ENCODE measurements at places on chromosomes 11 and 22.

GRCh38 chr11:47928426-47928825 is 51.9 kb upstream of the PTPRJ start:
- DNase-seq, result no peak
- peaks cover 9% of the 10 kb centered on the region for H3K4me1 ChIP-seq
- H3K27ac ChIP-seq, result no peak overlapping the region
- H3K36me3 ChIP-seq, result no peaks in the 10 kb centered on the region
- H3K4me3 ChIP-seq, result no peak overlapping the region

DNA sequence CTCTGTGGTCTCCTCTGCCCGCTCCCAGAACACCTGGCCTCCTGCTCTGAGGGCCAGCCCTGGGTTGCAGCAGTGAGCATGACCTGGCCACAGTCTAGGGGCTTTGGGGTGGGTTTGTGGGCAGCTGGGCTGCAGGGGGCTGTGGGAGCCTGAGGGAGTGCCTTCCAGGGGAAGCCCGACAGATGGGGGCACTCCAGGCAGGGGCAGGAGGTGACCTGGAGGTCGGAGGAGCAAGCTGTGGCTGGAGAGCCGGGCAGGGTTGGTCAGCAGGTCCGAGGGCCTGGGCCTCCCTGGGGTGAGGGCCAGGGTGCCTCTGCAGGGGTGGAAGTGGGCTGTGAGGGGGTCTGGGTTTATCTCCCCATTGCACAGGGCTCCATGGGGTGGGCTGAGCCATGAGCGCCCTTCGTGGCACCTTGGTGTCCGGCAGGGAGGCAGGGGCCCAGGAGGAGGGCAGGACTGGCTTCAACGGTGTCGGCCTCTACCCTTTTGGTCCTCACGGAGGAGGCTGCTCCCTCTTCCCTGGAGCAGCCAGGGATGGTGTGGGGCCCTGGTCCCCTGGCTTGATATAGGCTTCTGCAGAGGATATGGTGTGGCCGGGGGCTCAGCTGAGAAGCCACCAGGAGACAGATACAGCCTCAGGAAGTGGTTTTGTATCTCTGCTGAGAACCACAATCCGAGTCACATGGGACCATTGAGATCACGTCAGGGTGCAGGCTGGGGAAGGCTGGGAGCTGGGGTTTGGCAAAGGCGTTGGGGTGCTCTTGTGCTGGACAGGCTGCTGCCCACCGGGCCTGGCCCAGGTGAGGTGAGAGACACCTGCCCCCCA is 22.3 kb downstream of the KCNQ1 start:
- H3K27ac ChIP-seq, result no peak overlapping the region
- no peaks in the 10 kb centered on the region for H3K4me1 ChIP-seq
- H3K4me3 ChIP-seq, result no peak overlapping the region
- H3K27me3 ChIP-seq, result peaks cover 36% of the 10 kb centered on the region
- H3K36me3 ChIP-seq, result no peaks in the 10 kb centered on the region

- peaks cover 31% of the 10 kb centered on the region for H3K4me1 ChIP-seq
- H3K4me3 ChIP-seq, result peak overlapping the region; percentile 96
- H3K36me3 ChIP-seq, result peaks cover 5% of the 10 kb centered on the region
- H3K27me3 ChIP-seq, result no peaks in the 10 kb centered on the region
- no peak for DNase-seq
Observed at GRCh38 chr22:20509344-20510047, 2.1 kb downstream of the MED15 start.

- no peak for DNase-seq
- H3K4me3 ChIP-seq, result no peak overlapping the region
- H3K27ac ChIP-seq, result no peak overlapping the region
- peaks cover 1% of the 10 kb centered on the region for H3K36me3 ChIP-seq
Observed at GRCh38 chr11:119172513-119172912, 4.0 kb downstream of the NLRX1 start.

DNA sequence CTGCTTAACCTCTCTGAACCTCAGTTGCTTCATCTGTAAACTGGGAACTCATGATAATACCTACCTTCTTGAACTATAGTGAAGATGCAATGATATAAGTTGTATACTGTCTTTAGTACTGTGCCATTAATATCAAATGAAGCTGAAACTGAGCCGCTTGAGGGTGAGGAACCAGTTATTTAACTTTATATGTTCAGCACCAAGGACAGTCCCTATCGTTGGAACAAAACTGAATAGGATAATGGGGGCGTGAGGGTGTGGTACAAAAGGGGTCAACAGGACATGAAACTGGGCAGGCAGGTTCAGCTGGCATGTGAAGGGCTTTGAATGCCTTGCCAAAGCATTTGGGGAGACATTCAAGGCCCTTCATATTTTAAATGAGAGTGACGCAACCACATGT is 112.6 kb downstream of the C11orf91 start:
- no peak overlapping the region for H3K27ac ChIP-seq
- H3K27me3 ChIP-seq, result no peaks in the 10 kb centered on the region
- DNase-seq, result no peak
- H3K4me1 ChIP-seq, result no peaks in the 10 kb centered on the region
- H3K4me3 ChIP-seq, result no peak overlapping the region

DNA sequence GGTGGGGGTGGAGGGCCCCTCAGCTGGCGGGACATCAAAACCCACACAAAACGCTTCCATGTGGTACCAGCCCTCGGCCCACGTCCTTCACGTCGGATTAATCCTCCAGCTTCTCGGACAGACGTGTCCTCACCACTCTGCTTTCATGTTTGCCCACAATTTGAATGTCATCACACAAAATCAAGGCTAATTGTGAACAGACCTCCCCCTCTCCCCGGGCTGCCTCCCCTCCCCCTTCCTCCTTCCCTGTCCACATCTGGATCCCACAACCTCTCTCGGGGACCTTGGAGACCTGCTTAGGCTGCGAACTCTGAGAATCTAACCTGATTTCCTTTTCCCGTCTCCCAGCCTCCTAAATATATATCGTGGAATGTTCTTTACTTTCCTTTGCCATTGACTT is 262.9 kb downstream of the MN1 start:
- H3K36me3 ChIP-seq, result no peaks in the 10 kb centered on the region
- H3K27ac ChIP-seq, result peak overlapping the region; percentile 10
- peaks cover 4% of the 10 kb centered on the region for H3K4me1 ChIP-seq
- DNase-seq, result no peak

DNA sequence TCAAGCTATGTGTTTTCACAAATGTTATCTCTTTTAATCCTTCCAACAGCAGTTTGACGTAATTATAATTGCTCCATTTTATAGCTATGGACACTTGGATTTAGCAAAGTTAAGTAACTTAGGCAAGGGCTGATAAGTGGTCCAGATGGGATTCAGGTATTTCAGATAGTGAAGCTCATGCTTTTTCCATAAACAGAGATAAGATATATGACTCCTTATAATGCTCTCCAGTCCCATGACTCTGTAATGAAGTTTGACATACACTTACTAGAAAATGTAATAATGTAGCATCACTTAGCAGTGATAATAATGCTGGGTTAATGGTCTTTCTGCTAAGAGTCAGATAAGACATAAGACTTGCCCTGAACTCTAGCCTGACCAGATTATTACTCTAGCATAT is 892.1 kb downstream of the LRRC4C start:
- no peaks in the 10 kb centered on the region for H3K27me3 ChIP-seq
- no peak for DNase-seq
- H3K36me3 ChIP-seq, result no peaks in the 10 kb centered on the region

DNA sequence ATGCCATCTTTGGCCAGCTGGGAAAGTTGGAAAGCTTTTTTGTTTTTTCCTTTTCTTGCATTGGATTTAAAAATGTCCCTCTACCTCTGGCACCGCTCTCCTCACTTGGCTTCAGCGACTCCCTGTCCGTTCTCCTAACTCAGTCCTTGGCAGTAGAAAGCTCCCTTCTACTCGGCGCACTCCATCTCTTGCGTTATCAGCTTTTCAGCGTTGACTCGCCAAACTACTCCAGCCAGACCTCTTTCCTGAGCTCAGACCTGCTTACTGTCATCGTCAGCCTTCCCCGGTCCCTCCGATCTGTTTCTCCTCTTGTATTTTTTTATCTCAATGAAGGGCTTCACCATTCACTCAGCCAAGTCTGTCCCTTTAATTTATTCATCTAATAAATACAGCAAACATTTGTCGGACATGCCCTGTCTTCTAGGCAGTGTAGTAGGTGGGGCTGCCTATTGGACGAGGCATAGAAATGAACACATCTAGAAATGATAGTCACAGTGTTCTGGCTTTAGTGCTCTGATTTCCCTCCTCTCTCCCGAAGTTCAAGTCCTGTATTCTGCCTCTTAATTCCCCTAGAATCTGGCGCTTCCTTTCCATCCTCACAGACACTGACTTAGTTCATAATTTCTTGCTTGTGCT is 839 bp downstream of the CEP164 start:
- no peak overlapping the region for H3K27ac ChIP-seq
- DNase-seq, result no peak
- no peak overlapping the region for H3K4me3 ChIP-seq
- H3K27me3 ChIP-seq, result no peaks in the 10 kb centered on the region
- H3K36me3 ChIP-seq, result no peaks in the 10 kb centered on the region

GRCh38 chr22:26514419-26515161 is 2.3 kb upstream of the TFIP11 start:
- DNase-seq, result no peak
- no peak overlapping the region for H3K27ac ChIP-seq
- H3K4me3 ChIP-seq, result peak overlapping the region; percentile 14
- H3K27me3 ChIP-seq, result no peaks in the 10 kb centered on the region
- peaks cover 4% of the 10 kb centered on the region for H3K36me3 ChIP-seq
- H3K4me1 ChIP-seq, result peaks cover 31% of the 10 kb centered on the region

DNA sequence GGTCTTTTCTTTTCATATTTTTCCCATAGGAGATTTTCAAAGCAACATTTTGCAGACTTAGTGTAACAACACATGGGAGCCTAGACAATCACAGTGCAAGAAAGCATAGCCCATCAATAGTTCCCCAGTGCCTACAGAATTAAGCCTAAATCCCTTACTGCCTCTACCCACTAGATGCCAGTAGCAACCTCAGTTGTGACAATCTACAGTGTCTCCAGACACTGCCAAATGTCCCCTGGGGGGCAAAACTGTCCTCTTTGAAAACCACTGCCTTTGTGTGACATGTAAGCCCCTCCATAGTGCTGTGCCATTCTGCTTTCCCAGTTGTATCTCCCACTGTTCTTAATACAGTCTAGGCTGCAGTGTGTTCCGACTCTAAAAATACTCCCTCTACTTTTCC is 1329.0 kb downstream of the LRRC4C start:
- H3K27me3 ChIP-seq, result no peaks in the 10 kb centered on the region
- H3K4me3 ChIP-seq, result no peak overlapping the region
- DNase-seq, result no peak
- H3K36me3 ChIP-seq, result no peaks in the 10 kb centered on the region

- peak overlapping the region; percentile 98 for H3K4me3 ChIP-seq
- H3K27ac ChIP-seq, result peak overlapping the region; percentile 98
- DNase-seq, result no peak
- no peaks in the 10 kb centered on the region for H3K36me3 ChIP-seq
Observed at GRCh38 chr11:65569164-65569972, 909 bp upstream of the ZNRD2 start.

- H3K36me3 ChIP-seq, result no peaks in the 10 kb centered on the region
- H3K27me3 ChIP-seq, result no peaks in the 10 kb centered on the region
- H3K4me3 ChIP-seq, result no peak overlapping the region
- no peak for DNase-seq
- H3K4me1 ChIP-seq, result no peaks in the 10 kb centered on the region
Observed at GRCh38 chr11:83355391-83355790, 69.2 kb upstream of the CCDC90B start.

DNA sequence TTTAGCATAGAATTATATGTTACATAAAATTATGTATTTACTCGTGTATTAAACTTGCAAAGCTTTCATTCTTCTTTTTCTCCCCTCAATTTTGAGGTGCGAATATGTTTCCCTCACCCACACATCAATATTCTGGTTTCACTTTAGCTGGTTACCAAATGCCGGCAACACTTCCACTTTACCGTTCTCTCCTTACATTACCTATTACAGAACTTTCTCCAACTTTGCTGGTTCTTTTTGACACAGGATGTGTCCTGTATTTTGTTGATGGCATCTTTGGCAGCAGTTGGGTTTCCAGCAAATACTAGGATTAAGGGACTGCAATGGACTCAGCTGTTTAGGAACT is 84.9 kb downstream of the PRR5L start:
- H3K27ac ChIP-seq, result no peak overlapping the region
- no peaks in the 10 kb centered on the region for H3K36me3 ChIP-seq
- H3K4me1 ChIP-seq, result peaks cover 4% of the 10 kb centered on the region

GRCh38 chr11:133825156-133825555 is 20.2 kb downstream of the SPATA19 start:
- peaks cover 56% of the 10 kb centered on the region for H3K27me3 ChIP-seq
- H3K4me1 ChIP-seq, result no peaks in the 10 kb centered on the region
- H3K27ac ChIP-seq, result no peak overlapping the region
- DNase-seq, result no peak
- H3K36me3 ChIP-seq, result no peaks in the 10 kb centered on the region
- H3K4me3 ChIP-seq, result no peak overlapping the region

- peaks cover 97% of the 10 kb centered on the region for H3K27me3 ChIP-seq
- H3K4me1 ChIP-seq, result peaks cover 8% of the 10 kb centered on the region
- peak overlapping the region; percentile 65 for H3K4me3 ChIP-seq
- H3K36me3 ChIP-seq, result no peaks in the 10 kb centered on the region
Observed at GRCh38 chr11:43574949-43575912, 105.3 kb upstream of the HSD17B12 start.

GRCh38 chr11:5831196-5831829 is 10.4 kb downstream of the OR52E6 start:
- no peaks in the 10 kb centered on the region for H3K36me3 ChIP-seq
- no peak overlapping the region for H3K4me3 ChIP-seq
- no peaks in the 10 kb centered on the region for H3K4me1 ChIP-seq
- H3K27ac ChIP-seq, result no peak overlapping the region
- DNase-seq, result no peak
- no peaks in the 10 kb centered on the region for H3K27me3 ChIP-seq

DNA sequence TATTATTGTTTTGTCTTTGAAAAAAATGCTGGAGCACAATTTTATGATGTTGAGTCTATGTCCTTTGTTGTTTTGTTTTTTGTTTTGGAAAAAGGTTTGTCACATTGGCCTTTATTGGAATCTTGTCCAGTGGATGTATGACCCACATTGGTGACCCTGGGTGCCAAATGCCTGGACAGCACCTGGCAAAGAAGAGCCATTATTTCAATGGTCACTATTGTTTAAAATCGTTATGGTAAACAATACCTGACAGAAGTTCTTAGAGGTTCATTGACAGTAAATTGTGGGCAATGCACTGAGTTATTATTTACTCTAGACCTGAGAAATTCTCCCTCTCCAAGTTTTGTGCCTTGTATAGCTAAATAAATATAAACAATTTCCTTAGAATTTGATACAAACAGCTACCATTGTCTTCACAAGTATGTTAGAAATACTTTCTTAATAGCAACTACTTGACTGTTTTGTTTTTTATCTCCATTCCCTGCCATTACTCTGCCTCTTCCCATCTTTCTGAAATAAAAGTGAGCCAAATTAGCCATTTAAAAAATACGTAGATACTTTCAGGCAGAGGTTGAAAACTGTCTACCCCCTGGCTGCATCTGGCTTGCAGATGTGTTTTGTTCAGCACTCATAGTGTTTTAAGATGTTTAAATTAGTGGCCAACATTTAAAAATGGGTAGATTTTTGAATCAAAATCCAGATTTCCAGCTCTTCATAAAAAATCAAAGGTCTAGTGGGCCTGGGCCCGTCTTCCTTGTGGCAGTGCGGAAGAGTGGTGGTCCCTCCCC is 39.9 kb downstream of the BMAL1 start:
- no peak for DNase-seq
- H3K27ac ChIP-seq, result no peak overlapping the region
- peaks cover 31% of the 10 kb centered on the region for H3K4me1 ChIP-seq
- no peaks in the 10 kb centered on the region for H3K27me3 ChIP-seq

All from progenitor cell of endocrine pancreas (in vitro differentiated cells).